ENCODE measurements at places on chromosomes 1 and 21. TPM values are rescaled to one million over a fixed set of nuclear protein-coding genes. Genes with fewer than 3 reads are reported as not detected.

Gene NPL
- total RNA-seq: 2.0 TPM

Gene SYPL2
- total RNA-seq: 0.95 TPM

Gene OPRD1
- 0.67 TPM for total RNA-seq

Gene EXO1
- 16.2 TPM for total RNA-seq

Gene SPTA1
- not detected for total RNA-seq

Gene MAD2L2
- 105 TPM for total RNA-seq

Gene ZNF648
- total RNA-seq: 0.81 TPM

Gene TMEM82
- 1.4 TPM for total RNA-seq

DNA sequence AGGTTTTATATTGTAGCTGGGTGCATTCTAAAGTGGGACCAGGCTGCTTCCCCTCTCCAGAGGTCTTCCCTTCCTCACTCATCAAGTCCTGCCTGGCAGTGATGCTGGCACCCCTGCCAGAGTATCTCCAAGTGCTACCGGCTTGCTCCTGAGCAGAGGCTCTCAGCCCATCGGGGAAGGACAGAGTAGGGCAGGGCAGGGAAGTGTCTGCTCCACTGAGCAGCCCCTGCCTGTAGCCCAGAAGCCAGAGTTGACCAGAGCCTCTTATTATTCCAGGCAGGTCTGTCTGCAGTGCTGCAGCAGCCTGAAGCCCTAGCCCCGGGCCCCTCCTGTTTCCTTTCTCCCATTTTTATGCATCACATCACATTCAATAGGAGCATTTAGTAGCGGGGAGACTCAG lies 51.1 kb downstream of the ATP2B4 start:
- H3K36me3 ChIP-seq: peaks cover 1% of the 10 kb centered on the region
- DNase-seq: no peak
- peaks cover 13% of the 10 kb centered on the region for H3K4me1 ChIP-seq
- H3K27me3 ChIP-seq: no peaks in the 10 kb centered on the region

- H3K4me1 ChIP-seq: peaks cover 17% of the 10 kb centered on the region
- H3K27ac ChIP-seq: peak overlapping the region; percentile 27
- no peak overlapping the region for H3K4me3 ChIP-seq
- no peaks in the 10 kb centered on the region for H3K27me3 ChIP-seq
- DNase-seq: no peak
- peaks cover 26% of the 10 kb centered on the region for H3K36me3 ChIP-seq
Observed at GRCh38 chr1:219185486-219186117, 11.9 kb downstream of the LYPLAL1 start.

GRCh38 chr1:5691795-5692509 lies 300.3 kb downstream of the NPHP4 start:
- peaks cover 25% of the 10 kb centered on the region for H3K27me3 ChIP-seq
- no peak for DNase-seq
- no peak overlapping the region for H3K27ac ChIP-seq
- H3K4me3 ChIP-seq: no peak overlapping the region
- peaks cover 9% of the 10 kb centered on the region for H3K4me1 ChIP-seq
- no peaks in the 10 kb centered on the region for H3K36me3 ChIP-seq

DNA sequence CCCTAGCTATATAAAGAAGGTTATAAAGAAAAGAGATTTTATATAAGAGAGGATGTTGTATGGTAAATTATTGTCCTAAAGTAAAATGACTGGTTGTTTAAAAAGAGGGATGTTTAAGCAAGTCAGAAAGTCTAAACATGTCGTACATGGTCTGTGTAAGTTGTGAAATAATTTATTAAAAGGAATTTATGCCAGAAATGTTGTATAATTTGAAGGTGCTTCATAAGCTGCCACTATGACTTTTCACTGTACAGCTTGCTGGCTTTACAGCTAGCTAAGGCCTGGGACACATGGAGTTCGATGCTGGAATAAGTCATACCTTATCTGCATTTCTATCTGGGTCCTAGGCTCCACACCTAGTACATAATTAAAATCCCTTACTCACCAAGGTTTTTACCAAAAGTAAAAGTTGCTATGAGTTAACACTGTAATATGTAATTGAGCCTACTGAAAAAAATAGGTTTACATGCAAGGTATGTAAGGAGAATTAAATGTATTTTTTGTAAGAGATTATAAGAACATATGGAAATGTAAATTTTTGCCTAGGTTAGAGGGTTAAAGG lies 59.0 kb upstream of the EDEM3 start:
- H3K4me3 ChIP-seq: no peak overlapping the region
- H3K36me3 ChIP-seq: peaks cover 32% of the 10 kb centered on the region
- no peak overlapping the region for H3K27ac ChIP-seq
- no peak for DNase-seq

DNA sequence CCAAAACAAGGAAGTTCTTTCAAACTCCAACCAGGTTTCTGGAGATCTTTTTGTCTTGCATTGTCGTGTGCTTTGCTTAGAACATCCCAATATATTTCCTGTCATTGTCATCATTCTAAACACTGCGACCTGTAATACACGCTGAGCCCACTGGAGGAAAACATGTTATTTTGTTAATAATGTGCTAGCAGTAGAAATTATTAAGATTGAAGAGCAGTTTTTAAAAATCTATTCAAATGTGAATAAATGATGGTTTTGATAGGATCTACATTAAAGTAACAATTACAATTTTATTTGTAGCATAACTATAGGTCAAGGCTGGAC lies 268.5 kb downstream of the PTPRC start:
- no peaks in the 10 kb centered on the region for H3K27me3 ChIP-seq
- H3K27ac ChIP-seq: no peak overlapping the region
- no peak overlapping the region for H3K4me3 ChIP-seq
- H3K36me3 ChIP-seq: no peaks in the 10 kb centered on the region
- DNase-seq: no peak
- peaks cover 13% of the 10 kb centered on the region for H3K4me1 ChIP-seq

DNA sequence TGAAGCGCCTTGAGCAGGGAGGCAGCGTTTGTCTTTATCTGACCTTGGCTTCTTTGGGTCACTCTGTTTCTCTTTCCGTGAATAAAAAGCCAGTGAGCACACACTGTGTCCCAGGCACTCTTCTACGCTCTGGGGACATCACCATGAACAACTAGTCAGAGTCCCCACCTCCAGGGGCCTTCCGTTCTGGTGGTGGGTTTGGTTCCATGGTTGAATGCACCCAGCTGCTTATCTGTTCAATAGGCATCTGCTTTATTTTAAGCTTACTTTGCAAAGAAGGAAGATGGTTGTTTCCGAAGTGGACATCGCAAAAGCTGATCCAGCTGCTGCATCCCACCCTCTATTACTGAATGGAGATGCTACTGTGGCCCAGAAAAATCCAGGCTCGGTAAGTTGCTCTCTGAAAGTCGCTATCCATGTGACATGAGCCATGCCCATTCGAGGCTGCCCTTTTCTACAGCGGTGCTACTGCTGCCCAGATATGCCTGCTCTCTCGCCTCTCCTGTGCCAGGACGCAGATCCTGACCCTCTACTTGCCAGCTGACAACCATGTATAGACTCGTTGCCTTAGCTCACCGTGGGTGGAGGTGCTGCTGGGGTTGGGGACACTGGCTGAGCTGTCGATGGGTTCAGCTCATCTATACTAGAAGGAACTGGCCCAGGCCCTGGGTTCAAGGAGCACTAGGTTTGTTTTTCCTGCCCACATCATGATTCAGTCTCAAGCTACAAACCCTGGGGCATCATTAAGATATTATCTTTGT lies 5.9 kb downstream of the MX1 start:
- H3K36me3 ChIP-seq: peaks cover 10% of the 10 kb centered on the region
- H3K27me3 ChIP-seq: peaks cover 26% of the 10 kb centered on the region
- H3K4me1 ChIP-seq: no peaks in the 10 kb centered on the region
- H3K4me3 ChIP-seq: no peak overlapping the region
